T47D (cell line): ENCODE measurements at places on chromosomes 2 and 18.

DNA sequence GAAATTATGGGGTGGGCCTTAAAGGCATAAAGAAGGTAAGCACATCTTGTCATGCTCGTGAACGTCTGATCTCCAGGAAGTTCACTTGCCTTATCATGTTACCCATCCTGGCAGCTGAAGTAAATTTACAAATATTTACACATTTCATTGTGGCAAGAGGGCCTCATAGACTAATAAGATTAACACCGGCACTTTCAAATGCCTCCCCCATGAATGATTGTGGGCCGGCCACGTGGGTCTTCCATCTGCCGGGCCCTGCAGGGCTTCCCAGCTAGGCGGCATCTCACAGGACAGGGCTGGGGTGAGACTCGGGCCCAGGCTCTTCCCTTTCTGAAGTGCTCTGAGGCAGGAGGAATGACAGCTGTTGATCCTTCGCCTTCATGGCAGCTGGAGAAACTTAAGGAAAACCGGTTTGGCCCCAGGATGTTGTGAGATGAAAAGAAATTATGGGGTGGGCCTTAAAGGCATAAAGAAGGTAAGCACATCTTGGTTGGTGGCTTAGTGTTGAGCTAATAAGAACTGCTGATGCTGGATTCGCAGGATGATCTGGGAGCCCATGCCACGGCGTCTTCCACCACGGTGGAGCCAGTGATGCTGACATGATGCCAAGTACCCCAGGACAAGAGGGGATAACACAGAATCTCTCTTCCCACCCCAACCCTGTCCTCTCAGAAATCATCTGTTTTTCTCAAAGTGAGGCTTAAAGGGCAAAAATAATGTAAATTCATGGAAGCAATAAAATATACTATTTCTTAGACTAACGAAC is 176.3 kb downstream of the SEPTIN10 start:
- DNase-seq: no peak

GRCh38 chr2:119350311-119350998 is 16.2 kb downstream of the C2orf76 start:
- peak; percentile 71 for DNase-seq

DNA sequence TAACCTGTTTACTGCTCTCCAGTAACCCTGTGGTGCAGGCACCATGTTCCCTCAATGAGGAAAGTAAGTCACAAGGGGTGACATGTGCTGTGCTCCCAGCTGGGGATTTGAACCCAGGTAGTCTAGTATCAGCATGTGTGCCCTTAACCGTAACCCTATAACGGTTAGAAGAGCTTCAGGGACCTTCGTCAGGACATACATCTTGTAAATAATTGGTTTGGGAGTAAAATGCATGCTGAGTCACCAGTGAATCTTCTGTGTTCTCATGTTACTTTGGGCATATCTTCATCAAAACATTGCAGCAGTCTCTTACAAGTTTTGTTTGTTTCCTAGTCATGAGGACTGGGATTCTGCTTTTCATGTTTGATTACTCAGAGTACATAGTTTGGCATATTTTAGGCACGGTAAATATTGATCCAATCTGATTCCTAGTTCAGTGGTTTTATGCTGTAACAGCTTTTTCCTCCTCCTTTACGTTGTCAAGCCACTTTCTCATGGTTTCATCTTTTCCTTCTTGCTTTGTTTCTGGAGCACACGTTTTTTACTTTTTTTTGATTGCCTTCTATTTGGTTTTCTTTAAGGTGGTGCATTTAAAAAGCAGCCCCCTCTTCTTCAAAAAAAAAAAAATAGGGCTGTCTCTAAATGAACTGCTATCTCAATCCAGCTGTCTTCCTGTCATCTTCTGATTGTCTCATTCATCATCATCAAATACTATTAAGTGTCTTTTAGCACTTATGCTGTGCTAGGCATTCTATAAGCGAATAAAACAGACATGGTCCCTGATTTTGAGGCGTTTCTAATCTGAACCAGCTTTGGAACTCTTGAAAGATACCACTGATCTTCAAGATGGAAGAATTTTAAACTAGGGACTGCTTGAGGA is 50.4 kb downstream of the CLIP4 start:
- DNase-seq: peak; percentile 77

- DNase-seq: no peak
Measured at GRCh38 chr2:24191156-24191555, 16.3 kb downstream of the FAM228A start.

GRCh38 chr18:28043631-28044030 is 133.3 kb downstream of the CDH2 start:
- DNase-seq: no peak

GRCh38 chr2:175843625-175844024 is 158.4 kb downstream of the LNPK start:
- DNase-seq: no peak

DNA sequence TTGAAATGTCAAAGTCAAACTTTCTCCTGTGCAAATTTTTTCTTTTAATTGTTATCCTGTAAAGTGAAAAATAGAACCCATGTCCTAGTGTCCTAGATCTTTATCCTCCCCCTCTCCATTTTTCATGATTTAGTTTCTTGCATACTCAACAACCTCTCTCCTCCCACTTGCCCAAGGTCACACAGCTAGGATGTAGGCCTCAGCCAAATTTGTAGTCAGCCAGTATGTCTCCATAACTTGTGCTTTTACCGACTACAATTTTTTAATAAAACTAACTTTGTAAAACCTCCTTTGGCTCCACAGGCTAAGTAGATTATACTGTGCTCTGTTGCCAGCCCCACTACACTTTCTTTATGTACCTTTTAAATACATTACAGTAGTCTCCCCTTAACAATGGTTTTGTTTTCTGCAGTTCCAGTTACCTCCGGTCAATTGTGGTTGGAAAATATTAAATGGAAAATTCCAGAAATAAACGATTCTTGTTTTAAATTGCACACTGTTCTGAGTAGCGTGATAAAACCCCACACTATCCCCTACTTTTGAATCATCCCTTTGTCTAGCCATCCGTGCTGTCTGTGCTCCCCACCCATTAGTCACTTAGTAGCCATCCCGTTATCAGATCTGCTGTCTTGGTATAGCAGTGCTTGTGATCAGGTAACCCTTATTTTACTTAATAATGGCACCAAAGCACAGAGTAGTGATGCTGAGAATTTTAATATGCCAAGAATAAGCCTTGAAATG is 22.8 kb downstream of the GULP1 start:
- DNase-seq: no peak

- no peak for DNase-seq
Measured at GRCh38 chr2:955829-956731, 5.4 kb downstream of the SNTG2 start.

- no peak for DNase-seq
Measured at GRCh38 chr2:84477886-84478285, 18.8 kb upstream of the SUCLG1 start.

DNA sequence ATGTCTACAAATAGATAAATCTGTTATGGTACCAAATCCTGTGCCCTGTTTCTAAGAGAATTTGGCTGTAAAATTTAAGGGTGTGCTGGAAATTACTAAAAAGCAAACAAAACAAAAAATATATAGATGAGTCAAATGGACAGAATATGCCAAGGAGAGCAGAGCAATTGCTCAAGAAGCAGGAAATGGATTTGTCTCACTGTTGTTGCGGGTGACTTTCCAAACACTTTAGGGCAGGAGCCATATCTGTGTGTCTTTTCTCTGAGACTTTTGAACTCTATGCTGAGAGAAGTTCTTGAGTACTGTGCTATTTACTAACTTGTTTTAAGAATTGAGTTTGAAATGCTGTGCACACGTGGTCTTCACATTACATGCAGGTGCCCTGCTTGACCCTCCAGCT is 221.7 kb downstream of the PHLPP1 start:
- DNase-seq: no peak

GRCh38 chr18:46243095-46243494 is 138.9 kb downstream of the HAUS1 start:
- no peak for DNase-seq

DNA sequence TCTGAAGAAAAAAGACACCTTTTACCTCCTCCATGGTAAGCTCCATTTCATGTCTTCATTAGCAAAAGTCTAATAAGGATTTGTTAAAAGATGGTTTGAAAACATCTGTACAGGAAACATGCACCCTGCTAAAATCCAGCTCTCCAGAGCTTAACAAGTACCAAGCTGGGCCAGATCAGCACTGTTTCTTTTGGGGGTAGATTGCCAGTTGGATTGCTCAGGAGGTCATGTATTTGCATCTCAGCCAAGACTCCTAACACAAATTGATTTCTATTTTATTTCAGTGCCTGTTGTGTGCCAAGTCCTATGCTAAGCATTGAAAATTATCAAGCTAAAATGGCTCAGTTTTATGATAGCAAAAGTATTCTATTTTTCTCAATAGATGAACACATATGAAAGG is 3.4 kb upstream of the TMEM182 start:
- DNase-seq: no peak

- no peak for DNase-seq
Measured at GRCh38 chr18:65749841-65750240, 971 bp upstream of the CDH7 start.

- DNase-seq: no peak
Measured at GRCh38 chr18:77087393-77088141, 45.0 kb downstream of the MBP start.

DNA sequence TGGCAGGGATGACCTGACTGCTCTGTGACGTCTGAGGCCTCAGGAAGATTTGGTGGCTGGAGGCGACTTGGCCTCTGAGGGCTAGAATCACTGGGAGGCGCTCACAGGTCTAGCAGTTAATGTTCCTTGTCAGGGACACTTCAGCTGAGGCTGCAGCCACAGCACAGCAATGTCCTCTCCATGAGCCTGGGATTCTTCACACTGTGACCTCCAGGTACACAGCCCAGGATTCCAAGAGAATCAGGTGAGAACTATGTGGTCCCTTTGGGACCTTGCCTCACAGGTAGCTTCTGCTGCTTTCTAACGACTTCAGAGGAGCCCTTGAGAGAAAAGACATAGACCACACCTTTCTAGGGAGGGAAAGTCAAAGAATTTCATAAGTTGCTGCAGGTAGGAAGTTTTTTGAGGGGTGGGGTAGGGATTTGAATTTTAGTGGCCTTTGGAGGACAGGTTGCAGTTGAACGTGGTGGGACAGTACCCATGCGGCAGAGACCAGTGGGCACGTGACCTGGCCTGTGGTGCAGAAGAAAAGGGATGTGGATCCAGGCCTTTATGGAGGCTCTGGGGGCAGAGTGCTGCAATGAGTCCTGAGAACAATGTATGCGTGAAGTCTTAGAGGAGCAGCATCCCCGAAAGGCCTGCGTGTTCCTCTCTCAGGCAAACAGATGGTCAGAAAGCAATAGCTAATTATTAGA is 86.2 kb downstream of the LYPD1 start:
- no peak for DNase-seq

- DNase-seq: no peak
Measured at GRCh38 chr2:24917086-24917485, 3.0 kb downstream of the ADCY3 start.

DNA sequence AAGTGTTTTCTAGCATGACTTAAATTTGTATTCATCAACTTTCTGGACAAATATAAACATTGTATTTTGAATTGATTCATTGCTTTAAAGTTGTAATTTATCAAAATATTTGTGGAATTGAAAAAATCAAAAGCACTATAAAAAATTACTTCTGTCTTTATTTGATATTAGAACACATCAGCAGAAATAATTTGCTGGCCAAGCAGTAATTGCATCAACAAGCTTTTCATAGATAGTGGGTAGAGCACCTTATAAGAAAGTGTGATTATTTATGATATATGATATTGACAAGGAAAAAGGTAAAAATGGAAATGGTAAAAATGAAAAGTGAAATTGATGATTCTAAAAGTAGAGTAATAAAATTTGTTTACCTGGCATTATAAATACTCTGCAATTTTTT is 861.1 kb downstream of the CPS1 start:
- DNase-seq: no peak

DNA sequence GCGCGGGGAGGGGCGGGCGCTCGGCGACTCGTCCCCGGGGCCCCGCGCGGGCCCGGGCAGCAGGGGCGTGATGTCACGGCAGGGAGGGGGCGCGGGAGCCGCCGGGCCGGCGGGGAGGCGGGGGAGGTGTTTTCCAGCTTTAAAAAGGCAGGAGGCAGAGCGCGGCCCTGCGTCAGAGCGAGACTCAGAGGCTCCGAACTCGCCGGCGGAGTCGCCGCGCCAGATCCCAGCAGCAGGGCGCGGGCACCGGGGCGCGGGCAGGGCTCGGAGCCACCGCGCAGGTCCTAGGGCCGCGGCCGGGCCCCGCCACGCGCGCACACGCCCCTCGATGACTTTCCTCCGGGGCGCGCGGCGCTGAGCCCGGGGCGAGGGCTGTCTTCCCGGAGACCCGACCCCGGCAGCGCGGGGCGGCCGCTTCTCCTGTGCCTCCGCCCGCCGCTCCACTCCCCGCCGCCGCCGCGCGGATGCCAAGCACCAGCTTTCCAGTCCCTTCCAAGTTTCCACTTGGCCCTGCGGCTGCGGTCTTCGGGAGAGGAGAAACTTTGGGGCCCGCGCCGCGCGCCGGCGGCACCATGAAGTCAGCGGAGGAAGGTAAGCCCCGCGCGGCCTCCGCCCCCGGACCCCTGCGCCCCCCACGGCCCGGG is at the start of gene NFATC1:
Gene NFATC1 (plus strand): TSS at position 170 of the 644 bp plus-strand sequence. CDS start 295 bp downstream, at position 465.
- peak; percentile 71 for DNase-seq

- DNase-seq: no peak
Measured at GRCh38 chr18:22433956-22434355, 16.2 kb upstream of the CTAGE1 start.

GRCh38 chr2:238005528-238005927 is 38.7 kb downstream of the UBE2F start:
- DNase-seq: no peak

DNA sequence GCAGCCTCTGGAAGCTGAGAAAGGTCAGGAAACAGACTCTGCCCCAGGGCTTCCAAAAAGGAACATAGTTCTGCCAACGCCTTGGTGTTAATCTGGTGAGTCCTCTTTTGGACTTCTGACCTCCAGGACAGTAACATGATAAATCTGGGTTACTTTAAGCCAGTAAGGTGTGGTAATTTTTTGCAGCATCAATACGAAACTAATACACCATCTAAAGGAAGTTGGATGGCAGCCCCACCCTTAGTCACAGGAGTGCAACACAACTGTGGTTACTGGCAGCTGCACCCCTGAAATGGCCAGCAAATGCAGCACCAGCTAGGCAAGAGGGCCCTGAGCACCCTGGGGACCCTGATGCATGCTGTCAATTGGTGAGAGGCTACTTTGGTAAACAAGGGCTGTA is 25.8 kb downstream of the CREG2 start:
- no peak for DNase-seq

- DNase-seq: no peak
Measured at GRCh38 chr18:22871809-22872525, 61.2 kb upstream of the RBBP8 start.

- DNase-seq: no peak
Measured at GRCh38 chr2:138475277-138475776, 26.2 kb upstream of the SPOPL start.

DNA sequence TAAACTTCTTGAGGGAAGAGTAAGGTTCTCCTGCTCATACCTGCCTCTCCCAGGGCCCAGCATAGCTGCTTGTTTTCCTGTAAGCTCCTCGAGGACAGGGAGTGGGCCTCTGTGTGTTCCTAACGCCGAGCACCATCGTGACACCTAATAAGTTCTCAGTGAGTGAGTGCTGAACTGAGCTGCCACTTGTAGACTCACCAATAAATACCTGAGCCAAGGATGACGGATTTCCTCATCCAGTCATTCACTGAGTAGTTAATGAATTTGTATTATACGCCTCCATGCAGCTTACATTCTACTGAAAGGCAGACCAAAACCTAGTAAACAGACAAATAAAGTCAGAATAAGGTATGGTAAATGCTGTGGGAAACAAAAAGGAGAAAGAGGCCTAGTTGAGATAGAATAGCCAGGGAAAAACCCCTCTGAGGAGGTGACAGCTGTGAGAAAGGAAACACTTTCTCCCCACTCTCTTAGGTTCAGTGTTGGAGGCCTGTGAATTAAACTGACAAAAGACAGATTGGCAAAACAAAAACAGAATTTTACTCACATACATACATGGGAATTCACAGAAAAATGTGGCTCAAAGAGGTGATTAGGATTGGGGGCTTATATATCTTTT is 138.6 kb downstream of the B3GNT2 start:
- DNase-seq: no peak
